ENCODE measurements at places on chromosomes 4 and X. TPM values are rescaled to one million over a fixed set of nuclear protein-coding genes. Genes with fewer than 3 reads are reported as not detected.

DNA sequence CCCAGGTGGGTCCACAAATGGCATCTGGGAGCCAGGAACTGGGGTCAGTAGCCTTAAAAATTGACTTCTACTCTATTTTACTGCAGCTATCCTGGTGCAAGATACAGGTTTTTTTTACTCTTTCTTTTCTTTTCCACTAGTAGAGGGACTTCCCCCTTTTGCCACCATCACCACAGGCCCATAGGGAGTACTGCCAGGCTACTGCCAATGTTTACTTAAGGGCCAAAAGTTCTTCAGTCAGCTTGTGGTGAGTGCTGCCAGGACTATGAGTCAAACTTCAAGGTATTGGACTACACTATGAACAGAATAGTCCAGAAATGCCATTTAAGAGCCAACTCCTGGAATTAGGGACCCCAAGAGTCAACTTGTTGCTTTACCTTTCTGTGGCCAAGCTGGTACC, 94.7 kb downstream of the EDA2R start:
- H3K4me1 ChIP-seq, result no peaks in the 10 kb centered on the region
- H3K27me3 ChIP-seq, result no peaks in the 10 kb centered on the region
- H3K27ac ChIP-seq, result no peak overlapping the region
- no peaks in the 10 kb centered on the region for H3K36me3 ChIP-seq
- no peak for DNase-seq

GRCh38 chrX:8714164-8714563, 17.8 kb downstream of the ANOS1 start:
- no peaks in the 10 kb centered on the region for H3K36me3 ChIP-seq
- no peak for DNase-seq
- no peak overlapping the region for H3K4me3 ChIP-seq
- no peak overlapping the region for H3K27ac ChIP-seq
- H3K27me3 ChIP-seq, result no peaks in the 10 kb centered on the region

DNA sequence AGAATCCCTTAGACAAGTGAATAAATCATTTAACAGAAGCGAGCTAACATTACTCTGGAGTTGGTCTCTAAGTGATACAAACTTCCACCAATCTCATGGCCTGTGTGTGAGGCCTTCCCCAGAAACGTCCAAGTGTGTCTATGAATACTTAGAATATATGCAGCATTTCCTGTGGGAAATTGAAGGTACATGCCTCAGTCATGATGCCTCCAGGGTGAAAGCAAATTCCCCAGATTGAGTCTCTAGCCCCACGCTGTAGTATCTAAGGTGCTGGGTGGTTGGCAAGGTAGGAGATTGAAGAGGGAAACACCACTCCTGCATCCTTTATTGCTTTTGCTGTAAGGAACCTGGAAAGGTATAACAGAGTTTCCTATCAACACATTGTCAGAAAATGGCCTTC, 113.8 kb downstream of the IL13RA2 start:
- no peak overlapping the region for H3K4me3 ChIP-seq
- no peak for DNase-seq
- no peaks in the 10 kb centered on the region for H3K36me3 ChIP-seq
- no peaks in the 10 kb centered on the region for H3K27me3 ChIP-seq
- no peaks in the 10 kb centered on the region for H3K4me1 ChIP-seq

DNA sequence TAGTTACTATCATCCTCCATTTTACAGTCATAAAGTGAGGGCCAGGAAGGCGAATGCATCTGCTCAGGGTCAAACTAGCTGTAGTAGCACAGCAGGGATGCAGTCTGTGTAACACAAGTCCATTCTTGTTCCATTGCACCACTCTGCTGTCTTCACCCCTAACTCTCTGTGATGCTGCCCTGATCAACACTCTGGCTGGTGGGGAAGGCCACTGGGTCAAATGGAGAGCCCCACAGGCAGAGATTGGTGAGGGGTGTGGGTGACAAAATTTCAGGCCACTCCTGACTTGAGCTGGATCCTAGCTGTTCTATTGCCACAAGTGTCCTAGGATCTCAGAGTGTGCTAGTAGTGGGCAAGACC, 136.5 kb downstream of the PJA1 start:
- no peak for DNase-seq
- H3K4me3 ChIP-seq, result no peak overlapping the region
- no peak overlapping the region for H3K27ac ChIP-seq
- H3K27me3 ChIP-seq, result no peaks in the 10 kb centered on the region
- H3K36me3 ChIP-seq, result no peaks in the 10 kb centered on the region

DNA sequence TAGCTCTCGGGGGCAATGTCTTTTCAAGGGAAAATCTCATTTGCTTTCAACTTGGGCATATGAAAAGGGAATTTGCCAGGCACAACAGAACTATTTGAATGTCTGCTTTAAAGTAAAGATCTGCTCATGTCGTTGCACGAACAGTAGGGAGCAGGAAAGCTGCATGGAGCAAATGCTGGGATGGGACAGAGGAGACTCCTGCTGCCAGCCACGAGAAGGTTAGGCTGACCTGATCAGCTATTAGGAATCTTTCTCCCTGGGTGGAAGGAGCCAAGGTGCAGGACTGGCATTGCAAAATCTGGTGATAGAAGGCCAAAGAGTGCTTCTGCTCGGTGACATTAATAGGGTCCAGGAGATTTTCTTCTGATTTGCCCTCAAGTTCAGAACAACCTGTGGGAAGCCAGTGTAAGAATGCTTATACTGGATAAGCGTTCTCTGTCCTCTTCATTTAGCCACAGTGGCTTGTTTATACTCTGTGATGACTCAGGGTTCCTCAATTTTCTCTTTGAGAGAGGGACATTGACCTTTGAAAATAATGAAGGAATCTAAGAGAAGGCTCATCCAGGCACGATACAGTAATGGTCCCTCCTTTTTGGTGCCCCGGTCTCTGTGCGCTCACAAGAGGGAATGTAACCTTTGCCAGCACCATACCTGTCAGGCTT, 22.9 kb downstream of the FHL1 start:
- H3K4me1 ChIP-seq, result no peaks in the 10 kb centered on the region
- H3K4me3 ChIP-seq, result no peak overlapping the region
- no peaks in the 10 kb centered on the region for H3K27me3 ChIP-seq
- no peak for DNase-seq
- no peaks in the 10 kb centered on the region for H3K36me3 ChIP-seq
- H3K27ac ChIP-seq, result no peak overlapping the region

DNA sequence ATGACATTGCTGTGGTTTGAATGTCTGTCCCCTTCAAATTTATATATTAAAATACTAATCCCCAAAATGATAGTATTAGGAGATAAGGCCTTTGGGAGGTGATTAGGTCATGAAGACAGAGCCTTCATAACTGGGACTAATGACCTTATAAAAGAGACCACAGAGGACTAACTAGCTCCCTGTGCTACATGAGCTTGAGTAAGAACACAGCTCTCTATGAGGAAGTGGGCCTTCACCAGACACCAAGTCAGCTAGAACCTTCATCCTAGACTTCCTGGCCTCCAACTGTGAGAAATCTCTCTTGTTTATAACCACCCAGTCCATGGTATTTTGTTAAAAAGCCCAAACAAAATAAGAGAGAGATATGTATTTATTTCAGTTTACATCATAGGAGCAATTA, 242.2 kb upstream of the CTSO start:
- H3K4me1 ChIP-seq, result no peaks in the 10 kb centered on the region
- no peaks in the 10 kb centered on the region for H3K36me3 ChIP-seq
- no peak overlapping the region for H3K4me3 ChIP-seq
- H3K27me3 ChIP-seq, result peaks cover 3% of the 10 kb centered on the region
- no peak for DNase-seq
- H3K27ac ChIP-seq, result no peak overlapping the region

- peak overlapping the region; percentile 89 for H3K27ac ChIP-seq
- no peak for DNase-seq
- H3K27me3 ChIP-seq, result no peaks in the 10 kb centered on the region
- H3K4me1 ChIP-seq, result peaks cover 39% of the 10 kb centered on the region
- H3K36me3 ChIP-seq, result peaks cover 10% of the 10 kb centered on the region
Measured at GRCh38 chr4:11470438-11471045, 41.8 kb upstream of the HS3ST1 start.

DNA sequence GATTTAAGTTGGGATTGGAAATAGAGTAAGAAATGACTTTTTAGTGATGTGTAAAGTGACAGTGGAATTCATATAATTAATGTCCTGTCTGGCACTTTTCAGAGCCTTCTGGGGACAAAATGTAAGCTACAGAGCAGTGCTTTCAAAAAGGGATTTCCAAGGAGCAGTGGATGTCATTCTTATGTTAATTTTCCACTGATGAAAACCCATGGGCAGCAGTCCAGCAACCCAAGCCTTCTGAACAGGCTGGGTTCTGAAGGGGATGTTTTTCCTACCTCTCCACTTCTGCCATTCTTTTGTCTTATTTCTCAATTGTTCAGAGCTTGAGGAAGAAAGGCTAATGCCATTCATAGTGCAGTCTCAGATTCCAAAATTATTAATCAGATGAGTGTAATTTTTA, 717.6 kb upstream of the HS3ST1 start:
- no peak overlapping the region for H3K27ac ChIP-seq
- no peaks in the 10 kb centered on the region for H3K36me3 ChIP-seq

DNA sequence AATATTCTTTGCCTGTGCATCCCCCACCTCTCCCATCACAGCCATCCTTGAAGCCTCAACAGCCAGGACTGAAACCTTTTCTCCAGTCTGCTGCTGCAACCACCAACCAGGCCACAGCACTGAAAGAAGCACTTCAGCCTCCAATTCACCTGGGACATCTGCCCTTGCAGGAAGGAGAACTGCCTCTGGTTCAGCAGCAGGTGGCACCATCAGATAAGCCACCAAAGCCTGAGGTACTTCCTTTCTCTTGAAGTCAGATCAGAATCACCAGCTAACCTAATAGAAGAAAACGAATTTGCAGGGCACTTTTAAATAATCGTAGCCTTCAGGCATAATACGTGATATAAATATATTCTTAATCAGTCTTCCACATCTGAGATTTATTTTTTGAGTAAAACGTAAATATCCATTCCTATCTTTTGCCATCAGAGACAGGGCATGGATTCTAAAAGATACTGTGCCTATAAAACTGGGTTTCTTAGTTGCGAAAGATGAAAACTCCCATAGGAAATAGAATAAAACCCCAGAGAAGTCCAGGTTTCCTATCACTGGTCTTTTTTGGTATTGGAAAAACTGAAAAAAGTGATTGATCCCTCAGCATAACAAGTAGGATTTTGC, 9.5 kb downstream of the AMBN start:
- no peaks in the 10 kb centered on the region for H3K27me3 ChIP-seq
- peak; percentile 54 for DNase-seq
- H3K36me3 ChIP-seq, result no peaks in the 10 kb centered on the region
- H3K4me3 ChIP-seq, result no peak overlapping the region
- H3K27ac ChIP-seq, result no peak overlapping the region
- no peaks in the 10 kb centered on the region for H3K4me1 ChIP-seq

The ARMCX1 gene
- 6.9 TPM for total RNA-seq

The LRCH2 gene
- total RNA-seq, result not detected

The STS gene
- total RNA-seq, result 1.2 TPM

The UXT gene
- total RNA-seq, result 150 TPM

All from activated naive CD8-positive, alpha-beta T cell treated with anti-CD3 and anti-CD28 coated beads for 36 hours (primary cell).